ENCODE measurements at places on chromosomes 2 and 18.

GRCh38 chr2:69356471-69356870 lies 30.6 kb downstream of the GFPT1 start:
- DNase-seq: no peak

GRCh38 chr2:208074610-208075356 lies 49.5 kb upstream of the PLEKHM3 start:
- DNase-seq: no peak

DNA sequence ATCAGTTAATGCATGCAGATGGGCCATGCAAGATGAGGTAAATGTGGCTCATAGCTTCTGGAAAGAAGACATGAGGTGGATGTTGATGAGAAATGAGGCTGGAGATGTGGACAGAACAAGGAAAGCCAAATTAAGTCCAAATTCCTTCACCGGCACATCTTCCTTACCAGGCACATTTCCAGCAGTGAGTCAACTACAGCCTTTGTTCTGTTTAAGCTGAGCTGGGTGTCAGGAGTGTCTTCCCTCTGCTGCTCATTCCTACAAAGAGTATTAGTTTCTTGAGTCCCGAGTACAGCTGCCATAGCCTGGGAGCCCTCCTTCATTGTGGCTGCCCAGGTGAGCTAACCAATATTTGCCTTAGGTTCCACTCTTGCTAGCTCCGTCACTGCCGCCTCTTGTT lies 945.0 kb downstream of the SLC4A3 start:
- peak; percentile 9 for DNase-seq

DNA sequence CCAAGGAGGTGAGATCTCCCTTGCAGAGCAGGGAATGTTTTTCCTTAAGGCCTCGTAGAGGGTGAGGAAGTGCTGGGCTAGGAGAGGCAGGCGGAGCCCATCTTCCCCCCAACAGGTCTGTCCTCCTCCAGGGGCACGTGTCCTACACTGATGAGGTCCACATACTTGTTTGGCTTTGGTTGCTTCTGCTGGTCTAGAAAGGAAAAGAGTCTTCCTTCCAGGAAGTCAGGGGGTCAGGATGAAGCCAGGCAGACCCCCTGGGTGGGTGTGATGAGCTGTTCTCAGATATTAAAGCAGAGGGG lies 6.0 kb downstream of the SH3BP4 start:
- no peak for DNase-seq

DNA sequence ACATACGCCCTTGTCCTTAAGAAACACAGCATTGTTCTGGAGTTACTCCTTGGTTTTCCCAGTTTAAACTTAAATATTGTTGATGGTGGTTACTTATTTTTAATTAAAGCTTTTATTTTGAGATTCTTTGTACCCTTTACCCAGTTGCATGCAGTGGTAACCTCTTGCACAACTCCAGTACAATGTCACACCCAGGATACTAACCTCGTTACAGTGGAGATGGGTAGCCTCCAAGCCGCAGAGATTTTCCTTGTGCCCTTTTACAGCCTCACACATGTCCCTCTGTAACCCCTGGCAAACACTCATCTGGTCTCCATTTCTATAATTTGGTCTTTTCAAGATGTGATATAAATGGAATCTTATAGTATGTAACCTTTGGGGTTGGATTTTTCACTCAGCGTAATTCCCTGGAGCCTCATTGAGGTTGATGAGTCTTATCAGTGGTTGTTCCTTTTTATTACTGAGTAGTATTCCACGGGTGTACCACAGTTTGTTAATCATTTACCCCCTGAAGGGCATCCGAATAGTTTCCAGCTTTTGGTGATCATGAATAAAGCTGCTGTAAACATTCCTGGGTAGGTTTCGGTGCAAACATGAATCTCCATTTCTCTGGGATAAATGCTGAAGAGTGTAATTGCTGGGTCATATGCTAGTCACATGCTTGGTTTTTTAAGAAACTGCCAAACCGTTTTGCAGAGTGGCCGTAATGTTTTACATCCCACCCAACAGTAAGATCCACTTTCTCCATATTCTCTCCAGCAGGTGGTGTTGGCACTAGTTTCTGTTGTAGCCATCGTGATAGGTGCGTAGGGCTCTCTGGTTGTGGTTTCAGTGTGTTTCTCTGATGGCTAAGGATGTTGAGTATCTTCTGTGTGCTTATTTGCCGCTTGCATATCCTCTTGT lies 68.6 kb downstream of the DGKD start:
- no peak for DNase-seq

DNA sequence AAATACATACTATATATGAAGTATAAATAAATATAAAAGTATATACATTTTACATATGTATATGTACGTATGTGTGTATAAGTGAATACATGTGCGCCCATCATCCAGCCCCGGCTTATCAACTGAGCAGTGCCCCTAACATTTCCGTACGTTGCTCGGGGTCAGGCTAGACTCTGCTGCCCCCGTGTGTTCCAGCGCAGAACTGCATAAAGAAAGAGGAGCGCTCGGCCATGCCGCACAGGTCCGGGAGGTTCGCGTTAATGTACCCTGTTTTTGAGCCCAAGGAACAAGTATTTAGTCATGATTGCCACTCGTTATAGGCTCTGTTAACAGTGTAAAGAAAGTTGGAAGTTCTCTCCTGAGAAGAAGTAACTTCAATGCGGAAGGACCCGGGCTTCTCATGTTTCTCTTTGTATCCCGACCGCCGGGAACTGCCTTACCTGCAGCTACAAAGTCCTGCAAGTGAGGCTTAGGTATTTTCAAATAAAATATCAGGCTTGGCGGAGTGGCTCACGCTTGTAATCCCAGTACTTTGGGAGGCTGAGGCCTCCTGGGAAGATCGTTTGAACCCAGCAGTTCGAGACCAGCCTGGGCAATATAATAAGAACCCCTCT lies 55.7 kb downstream of the CD8B2 start:
- peak; percentile 62 for DNase-seq

- peak; percentile 24 for DNase-seq
Measured at GRCh38 chr2:25306777-25307368, 34.9 kb downstream of the DNMT3A start.

- no peak for DNase-seq
Measured at GRCh38 chr2:235577404-235578330, 83.8 kb downstream of the AGAP1 start.

DNA sequence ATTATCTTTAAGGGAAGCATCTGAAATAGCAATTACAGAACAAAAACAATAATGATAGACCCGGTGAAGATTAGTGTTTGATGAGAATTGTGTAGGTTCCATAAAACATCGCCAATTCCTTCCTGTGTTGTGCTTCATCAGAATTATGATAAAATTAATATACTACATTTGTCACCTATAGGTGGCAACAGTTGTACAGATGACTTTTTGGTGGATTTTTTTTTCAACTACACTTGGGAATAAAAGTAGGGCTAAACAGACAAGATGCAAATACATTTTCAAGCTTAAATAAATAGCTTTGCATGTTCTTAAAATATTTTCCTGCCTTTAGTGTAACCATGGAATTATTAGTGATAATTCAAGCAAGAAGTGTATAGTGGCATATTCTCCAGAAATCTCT lies 7.0 kb upstream of the LYPD1 start:
- peak; percentile 48 for DNase-seq

GRCh38 chr2:219697811-219698747 lies 70.6 kb downstream of the SLC4A3 start:
- no peak for DNase-seq

DNA sequence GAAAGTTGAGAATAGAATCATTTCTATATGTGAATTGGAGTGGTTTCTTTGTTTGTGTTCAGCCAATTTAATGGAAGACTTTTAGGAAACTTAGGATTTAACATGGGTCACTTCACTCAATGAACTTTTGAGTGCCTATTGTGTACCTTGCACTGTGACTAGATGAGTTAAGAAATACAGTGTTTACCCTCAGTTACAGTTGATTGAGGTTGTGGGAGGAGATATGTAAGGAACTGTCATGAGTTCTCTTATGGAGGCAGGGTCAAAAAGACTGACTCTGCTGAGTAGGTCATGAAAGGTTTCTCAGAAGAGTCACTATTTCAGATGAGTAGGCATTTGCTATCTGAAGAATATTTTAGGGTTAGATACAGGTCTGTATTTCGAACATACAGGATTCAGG lies 98.6 kb downstream of the RAB3GAP1 start:
- no peak for DNase-seq

DNA sequence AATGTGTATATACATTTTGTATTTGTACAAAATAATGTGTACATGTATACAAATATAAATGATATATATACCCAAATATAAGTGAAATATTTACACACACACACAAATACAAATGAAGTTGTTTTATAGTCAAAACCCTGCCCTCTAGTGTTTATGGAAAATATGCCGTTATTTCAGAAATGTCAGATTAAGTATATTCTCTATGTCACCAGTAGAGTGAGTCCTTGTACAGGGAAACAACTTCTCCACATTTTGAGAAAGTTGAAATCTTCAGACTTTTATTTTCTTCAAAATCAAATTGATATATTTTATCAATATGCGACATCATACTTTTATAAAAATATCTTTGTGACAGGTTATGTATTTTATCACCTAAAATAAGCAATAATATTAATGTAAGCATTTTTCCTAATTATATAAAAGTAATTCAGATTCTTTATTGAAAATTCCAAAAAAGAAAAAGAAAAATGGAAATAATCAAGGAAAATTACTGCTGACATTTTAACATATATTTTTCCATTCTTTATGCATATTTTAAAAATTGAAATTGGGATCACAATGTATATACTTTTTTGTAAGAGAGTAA lies 22.4 kb downstream of the ARL6IP6 start:
- peak; percentile 77 for DNase-seq

- no peak for DNase-seq
Measured at GRCh38 chr18:29588446-29589100, 1411.6 kb upstream of the CDH2 start.

DNA sequence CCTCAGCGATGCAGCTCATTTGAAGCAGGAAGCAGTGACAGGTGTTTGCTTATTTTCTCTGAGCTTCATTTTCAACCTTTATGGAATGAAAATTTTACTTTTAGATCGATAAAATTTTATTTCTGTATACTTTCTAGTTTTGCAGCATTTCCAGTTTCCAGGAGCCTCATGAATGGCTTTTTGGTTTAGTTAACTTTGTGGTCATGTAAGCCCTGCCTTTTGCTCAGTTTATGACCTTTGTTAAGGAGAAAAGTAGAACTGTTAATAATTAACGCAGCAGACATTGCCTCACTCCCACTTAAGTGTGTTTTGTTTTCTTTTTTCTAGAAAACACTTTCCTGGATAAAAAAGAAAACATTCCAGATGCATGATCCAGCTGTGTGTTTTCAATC lies 4.4 kb upstream of the FARP2 start:
- DNase-seq: no peak

DNA sequence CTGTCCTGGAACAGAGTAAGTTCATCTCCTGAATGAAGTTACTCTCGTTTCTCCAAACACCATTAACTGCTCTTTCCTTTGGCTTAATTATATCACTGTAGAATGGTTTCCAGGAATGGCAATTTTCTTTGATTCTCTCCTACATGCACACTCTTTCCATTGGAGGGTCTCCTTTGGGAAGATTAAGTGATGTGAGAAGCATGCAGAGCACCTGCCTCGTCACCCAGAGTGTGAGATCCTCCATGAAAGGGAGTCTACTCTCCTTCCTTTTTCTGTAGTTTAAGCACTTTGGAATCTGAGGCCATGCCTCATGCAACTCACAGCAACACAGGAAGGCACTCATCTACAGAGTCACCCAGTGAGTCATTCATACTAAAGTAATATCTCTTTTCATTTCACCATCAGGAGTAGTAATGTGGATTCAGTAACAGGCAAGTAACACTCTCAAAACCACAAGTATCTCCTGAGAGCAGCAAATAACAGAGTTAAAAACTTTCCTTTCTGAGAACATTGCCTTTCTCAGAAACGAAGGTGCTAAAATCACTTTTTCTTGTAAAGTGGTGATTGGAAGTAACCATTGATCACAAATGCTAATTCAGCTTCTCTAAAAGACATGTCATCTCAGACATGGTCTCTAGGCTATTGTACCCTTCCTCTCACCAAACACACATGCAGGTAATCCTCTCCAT lies 52.8 kb upstream of the IL1RL1 start:
- peak; percentile 93 for DNase-seq

- peak; percentile 91 for DNase-seq
Measured at GRCh38 chr2:64866797-64867196, 122.4 kb upstream of the SLC1A4 start.

DNA sequence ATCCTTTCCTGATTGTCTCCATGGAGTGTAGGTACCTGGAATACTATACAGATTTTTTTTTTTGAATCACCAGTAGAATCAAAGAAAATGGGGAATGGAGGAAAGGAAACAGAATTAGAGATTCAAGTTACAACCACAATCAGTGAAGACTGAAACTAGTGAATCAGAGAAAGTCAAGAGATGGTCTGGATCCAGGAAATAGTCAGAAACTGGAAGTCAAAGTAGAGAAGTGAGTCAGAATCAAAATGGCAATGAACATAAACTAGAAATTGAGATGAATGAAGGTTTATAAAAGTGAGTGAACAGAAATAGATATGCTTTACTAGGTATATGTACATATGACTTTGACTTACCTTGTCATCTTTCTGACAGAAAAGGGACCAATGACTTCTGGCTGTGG lies 579.0 kb downstream of the PLCL1 start:
- peak; percentile 6 for DNase-seq

- DNase-seq: no peak
Measured at GRCh38 chr2:120305937-120306490, 39.9 kb upstream of the INHBB start.

DNA sequence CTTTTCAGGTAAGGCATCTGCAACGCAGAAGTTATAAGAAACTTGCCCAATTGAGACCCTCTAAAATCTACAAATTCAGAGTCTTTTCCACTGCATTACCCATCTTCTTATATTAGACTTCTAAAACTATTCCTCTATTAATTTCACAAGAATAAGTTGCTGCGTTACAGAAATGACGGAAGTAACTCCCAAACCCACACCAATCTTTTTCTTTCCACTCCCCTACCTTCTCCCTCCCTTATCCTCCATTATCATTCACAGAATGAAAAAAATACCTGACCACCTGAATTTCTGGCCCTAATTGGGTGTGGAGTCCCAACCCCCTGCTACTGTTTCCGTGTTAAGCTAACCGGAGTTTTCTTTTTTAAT lies 689 bp downstream of the RPRD1A start:
- DNase-seq: peak; percentile 16

GRCh38 chr2:22035361-22035830 lies 911.6 kb downstream of the TDRD15 start:
- DNase-seq: no peak

DNA sequence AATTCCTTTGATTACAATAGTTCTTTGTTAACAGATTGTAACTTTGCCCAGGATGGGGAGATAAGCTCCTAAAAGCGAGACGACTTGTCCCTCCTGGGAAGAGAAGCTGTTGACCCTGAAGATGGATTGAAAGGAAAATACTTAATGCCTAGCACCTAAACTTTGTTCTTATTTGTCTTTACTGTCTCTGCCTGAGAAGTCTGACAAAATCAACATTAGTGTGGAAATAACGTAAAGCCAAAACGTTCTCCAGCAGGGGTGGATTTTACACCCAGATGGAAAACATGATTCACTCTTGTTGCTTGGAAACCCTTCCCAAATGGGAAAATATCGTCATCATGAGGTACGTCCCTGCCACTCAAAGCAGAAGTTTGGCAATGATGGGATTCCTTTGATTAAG lies 450.1 kb downstream of the SLC4A3 start:
- DNase-seq: peak; percentile 8

GRCh38 chr2:42865884-42866881 lies 73.8 kb upstream of the HAAO start:
- DNase-seq: no peak
